Upper lobe of left lung (tissue), 6 donors: ENCODE measurements at places on chromosomes 5 and 9.

- no peak for DNase-seq
Measured at GRCh38 chr9:35754264-35754663, at the start of gene MSMP. MSMP (minus strand) TSS chr9:35754276; CDS start chr9:35754129, 147 bp downstream.

- no peak for DNase-seq
Measured at GRCh38 chr5:8521991-8522390, 653.0 kb downstream of the MTRR start.

DNA sequence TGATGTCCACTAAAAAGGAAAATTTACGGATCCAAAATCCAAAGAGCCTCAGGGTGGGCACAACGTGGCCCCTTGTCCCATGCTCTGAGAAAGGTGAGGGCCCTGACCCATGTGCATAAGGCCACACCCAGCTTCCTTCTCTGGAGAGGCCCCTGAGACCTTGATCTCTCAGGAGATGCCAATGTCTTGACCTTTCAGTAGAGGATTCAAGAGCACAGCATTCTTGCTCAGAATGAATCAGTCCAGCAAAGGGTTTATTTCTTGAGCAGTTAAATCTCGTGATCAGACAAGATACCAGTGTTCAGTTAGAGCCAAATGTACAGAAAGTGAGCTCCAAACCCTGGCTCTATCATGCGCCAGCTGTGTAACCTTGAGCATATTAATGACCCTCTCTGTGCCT is 115.9 kb upstream of the DAPK1 start:
- no peak for DNase-seq

- no peak for DNase-seq
Measured at GRCh38 chr5:151259931-151260330, 6.9 kb downstream of the GM2A start.

DNA sequence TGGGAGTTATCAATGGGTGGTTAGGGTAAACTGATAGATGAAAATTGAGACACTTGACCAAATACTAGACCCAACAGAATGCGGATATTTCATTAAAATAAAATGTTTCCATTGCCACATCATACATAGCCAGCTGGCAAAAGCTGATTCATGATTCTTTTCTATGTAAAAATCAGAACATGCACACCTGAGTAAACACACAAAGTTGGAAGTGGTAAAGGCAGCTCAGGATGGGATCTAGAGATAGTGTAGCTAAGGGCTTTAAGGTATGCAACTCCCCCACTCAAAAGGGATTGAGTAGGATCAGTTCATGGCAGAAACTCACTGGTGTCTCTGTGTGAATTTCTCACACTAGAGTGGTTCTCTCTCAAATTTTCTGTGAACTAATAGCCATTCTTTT is 541.1 kb upstream of the GRAMD2B start:
- DNase-seq = no peak

GRCh38 chr5:56710826-56711590 is 104.3 kb upstream of the MAP3K1 start:
- DNase-seq = no peak

DNA sequence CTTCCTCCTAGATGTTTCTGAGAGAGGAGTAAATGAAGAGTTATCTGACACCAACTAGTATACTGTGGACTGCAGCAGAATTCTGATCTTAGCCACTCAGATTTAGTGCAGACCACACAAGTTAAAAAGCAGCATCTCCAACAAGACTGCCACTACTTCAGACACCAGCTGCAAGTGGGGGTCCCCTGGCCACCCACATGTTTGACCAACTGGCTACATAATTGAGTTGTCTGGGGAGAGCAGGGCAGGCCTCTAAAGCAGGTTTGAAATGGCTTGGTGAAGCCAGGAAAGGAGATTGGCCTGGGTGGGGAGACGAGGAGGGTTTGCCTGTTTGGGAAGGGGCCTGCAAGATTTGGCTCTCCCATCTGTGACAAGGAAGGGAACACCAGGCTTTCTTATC is 40.5 kb upstream of the FAM81B start:
- DNase-seq = no peak

DNA sequence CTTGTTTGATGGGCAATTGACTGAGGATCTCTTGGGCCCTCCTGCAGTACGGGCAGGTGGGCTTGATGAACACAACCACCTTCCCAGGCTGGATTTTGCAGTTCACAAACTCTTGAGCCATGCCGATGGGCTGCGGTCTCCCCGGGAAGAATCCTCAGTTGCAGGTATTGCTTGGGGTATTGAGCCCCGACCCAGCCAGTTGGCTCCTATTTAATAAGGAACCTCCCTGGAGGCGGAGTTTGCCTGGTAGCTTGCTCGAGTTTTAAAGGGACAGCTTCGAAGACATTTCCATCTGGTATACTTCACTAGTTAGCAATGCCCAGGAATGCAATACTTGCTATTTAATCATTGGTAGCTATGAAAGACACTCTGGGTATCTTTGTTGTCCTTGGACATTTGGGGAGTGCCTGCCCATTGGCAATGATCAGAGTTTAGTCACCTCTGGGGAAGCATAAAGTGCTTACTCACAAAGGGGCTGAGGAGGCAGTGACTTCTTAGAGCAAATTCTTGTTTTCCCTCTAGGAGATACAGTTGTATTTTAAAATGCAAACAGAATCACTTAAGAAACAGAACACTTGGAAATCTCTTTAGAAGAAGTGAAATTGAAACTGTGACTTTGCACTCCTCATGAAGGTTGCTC is at the start of gene GLRX:
Gene GLRX, minus strand, starts transcription at position 185 of the 640 bp plus-strand sequence. Its CDS starts 64 bp downstream, at position 121.
- peak; percentile 88 for DNase-seq

GRCh38 chr5:112367400-112367799 is 51.7 kb downstream of the EPB41L4A start:
- DNase-seq = no peak

- no peak for DNase-seq
Measured at GRCh38 chr9:13034694-13035002, 244.8 kb downstream of the MPDZ start.

- no peak for DNase-seq
Measured at GRCh38 chr5:139022528-139022927, 147.4 kb upstream of the LRRTM2 start.

DNA sequence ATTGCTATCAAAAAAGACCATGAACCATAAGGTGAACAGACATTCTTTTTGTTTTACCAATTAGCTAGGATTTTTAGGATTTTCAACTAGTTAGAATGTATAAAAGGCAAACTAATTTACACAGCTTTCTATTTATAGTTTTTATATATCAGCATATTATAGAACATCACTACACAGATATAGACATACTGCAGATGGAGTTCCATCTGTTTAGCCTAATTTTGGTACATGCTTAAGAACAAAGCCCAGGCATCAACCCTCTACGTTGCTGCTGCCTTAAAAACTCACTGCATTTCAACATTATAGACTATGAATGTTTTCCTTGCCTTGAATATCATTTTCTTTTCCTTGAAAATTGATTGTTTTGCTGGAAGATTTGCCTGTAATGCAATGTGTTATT is 2227.5 kb upstream of the C9orf72 start:
- DNase-seq = no peak

- no peak for DNase-seq
Measured at GRCh38 chr5:155983954-155984353, 343.0 kb upstream of the SGCD start.

DNA sequence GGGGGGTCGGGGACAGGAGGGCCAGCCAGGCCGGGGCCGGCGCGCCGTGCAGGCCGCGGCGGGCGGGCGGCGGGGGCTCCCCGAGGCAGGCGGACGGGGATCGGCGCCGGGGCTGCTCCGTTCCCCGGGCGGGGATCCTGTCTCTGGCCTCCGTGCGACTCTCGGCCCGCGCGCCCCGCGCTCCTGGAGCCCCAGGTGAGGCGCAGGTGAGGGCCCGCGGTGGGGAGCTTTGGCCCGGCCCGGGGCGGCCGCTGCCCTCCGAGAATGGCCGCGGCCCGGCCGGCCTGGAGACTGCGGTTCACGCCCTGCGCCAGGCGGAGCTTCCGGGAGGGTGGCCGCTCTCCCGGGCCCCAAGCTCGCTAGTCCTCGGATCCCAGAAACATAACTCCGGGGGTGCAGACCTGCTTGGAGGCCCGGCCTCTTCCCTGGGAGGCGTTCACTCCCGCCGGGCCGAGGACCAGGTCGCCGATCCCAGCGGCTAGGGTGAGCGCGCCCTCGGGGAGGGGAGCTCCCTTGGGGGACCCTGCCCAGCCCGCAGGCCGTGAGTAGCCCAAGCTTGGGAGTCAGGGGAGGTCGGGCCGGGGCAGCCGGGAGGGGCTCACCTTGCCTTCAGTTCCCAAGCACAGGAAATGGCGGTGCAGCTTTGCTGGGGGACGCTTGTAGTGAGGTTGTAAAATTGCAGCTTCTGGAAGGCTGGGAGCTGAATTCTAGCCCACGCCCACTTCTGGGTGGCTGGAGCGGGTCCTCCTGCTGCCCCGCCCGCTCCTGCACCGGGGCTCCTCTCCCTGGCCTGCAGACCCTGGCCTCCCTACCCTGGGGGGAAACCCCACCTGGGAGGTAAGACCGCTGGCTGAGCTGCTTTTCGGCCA is 723 bp downstream of the PPP1R26 start:
- DNase-seq = no peak

DNA sequence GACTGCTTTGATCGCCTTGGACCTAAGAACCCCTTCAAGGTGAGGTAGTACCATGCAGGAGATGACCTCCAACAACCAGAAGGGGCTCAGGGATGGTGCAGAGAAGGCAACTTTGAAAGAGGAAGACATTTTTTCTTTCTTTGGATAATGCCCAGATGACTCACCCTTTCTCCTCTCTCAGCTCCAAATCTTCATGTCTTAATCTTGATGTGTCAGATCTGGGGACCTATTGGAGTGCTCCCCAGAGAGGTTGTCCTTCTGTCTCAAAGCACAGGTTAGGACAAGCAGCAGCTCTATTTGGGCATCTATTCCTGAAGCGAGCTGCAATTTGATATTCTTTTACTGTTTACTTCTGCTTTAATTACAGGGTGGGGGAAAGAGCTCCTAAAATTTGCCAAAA is 229.9 kb upstream of the MAP3K1 start:
- no peak for DNase-seq

DNA sequence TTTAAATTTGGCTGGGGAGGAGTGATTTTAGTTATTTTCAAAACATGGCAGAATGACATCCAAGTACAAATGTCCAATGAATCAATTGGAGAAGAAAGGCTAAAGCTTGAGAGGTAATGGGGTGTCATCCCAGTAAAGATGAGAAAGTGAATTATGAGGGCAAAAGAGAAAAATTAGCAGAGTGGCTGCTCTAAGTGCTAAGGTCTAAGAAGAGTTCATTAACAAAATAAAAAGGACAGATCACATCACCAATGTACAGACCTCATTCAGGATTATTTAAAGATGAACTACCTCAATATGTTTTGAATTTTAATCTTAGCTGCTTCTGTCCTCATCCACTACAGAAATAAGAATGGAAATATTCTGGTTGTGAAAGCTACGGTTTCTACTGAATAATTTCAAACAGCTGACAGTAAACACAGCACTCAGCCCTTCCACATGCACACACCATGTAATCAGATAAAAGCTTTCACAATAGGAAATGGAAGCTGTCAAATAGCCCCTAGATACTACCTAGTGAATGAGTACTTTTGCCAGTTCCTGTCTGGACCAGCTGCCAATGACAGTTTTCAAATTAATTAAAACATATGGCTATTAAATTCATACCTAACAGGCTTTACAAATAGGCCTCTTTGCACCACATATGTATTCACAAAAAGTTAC is 171.5 kb downstream of the SSBP2 start:
- no peak for DNase-seq

DNA sequence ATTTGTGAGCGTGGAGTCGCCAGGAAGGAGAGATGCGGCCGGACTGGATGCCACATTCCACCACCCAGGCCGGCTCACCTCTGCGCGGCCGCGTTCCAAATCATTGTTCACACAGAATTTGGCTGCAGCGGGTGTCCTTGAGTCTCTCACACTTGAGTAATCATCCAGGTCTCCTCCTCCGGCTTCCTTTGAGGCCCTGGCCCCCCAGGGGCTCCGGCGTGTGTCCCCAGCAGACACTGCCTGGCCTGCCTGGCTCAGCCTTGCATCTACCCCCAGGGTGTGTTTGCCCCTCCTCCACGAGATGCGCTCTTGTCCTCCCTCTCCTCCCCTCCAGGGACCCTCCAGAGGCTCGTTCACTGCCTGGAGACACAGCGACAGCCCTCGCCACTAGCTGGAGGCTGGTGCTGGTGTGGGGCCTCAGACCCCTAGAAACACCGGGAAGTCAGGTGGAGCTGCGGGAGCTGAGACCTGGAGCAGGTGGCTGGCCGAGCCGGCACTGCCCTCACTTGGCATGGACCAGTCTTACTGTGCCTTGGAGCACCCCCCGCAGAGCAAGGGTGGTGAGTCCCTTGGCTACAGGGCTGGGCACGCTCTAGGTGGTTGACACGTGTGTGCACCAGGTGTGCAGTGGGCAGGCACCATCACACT is 7.0 kb upstream of the SLC9A3 start:
- no peak for DNase-seq

DNA sequence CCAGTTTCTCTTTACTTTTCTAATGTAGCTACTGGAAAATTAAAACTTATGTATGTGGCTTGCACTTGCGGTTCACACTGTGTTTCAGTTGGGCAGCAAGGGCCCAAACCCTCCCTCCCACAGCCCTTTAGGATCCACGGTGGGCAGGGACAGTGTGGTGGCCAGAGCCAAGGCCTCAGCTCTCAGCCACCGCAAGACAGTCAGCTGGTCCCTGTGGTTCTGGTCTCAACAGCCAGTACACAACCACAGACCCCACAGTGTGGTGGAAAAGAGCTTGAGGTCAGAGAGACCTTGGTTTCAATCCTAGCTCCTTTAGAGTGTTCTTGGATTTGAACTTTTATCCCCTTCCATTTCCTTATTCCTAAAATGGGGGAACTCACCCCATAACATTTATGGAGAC is 153.0 kb upstream of the SMIM23 start:
- no peak for DNase-seq

DNA sequence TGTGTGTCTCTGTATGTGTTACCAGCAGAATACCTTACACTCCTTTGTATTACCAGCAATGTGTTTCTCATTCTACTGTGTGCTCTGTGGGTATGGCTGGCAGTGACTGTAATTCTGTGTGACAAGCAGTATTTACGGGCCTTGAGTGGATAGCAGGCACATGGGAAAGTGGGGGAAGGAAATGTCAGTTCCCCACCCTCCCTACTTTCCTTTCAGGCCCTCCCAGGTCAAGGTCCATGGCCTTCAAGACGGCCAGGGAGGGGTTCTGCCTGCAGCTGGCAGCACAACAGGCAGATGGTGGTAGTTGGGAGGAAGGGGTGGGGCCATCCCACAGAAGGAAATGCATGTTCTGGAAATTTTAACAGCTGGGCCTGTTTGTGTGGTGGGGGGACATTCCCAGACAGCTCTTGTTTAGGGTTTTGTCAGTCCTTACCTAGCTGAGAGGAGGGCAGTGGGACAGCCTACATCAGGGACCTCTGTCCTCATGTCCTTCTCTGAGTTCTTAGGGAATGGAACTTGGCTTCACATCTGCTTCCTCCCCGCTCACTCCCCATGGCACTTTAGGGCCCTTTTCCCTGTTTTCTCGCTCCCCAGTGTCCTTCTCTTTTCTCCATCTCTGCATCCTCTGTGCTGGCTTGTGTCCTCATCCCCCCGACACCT is 14.6 kb upstream of the TNIP1 start:
- DNase-seq = no peak

- no peak for DNase-seq
Measured at GRCh38 chr9:83270116-83270515, 207.2 kb upstream of the RASEF start.

DNA sequence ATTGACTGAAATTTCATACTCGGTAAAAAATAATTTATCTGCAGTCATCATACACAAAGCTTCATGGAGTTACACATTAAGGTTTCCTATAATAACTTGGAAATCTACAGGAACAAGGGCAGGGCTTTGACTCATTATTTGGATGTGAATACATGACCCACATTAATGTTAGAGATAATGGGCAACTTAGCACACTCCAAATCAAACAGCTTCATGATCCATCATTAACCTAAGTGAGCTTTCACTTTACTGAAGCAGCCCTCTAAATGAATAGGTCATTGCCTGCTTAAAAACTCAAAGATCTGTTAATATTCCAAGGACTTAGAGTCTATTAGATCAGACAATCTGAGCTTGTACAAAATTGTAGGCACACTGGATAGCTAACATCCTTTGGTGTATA is 9.0 kb downstream of the CDH12 start:
- no peak for DNase-seq
